ENCODE measurements at places on chromosomes 16 and 17.

GRCh38 chr17:21370430-21370829 lies 5.7 kb upstream of the KCNJ12 start:
- DNase-seq, result no peak

GRCh38 chr17:46158323-46159296 lies 34.6 kb downstream of the KANSL1 start:
- DNase-seq, result no peak

DNA sequence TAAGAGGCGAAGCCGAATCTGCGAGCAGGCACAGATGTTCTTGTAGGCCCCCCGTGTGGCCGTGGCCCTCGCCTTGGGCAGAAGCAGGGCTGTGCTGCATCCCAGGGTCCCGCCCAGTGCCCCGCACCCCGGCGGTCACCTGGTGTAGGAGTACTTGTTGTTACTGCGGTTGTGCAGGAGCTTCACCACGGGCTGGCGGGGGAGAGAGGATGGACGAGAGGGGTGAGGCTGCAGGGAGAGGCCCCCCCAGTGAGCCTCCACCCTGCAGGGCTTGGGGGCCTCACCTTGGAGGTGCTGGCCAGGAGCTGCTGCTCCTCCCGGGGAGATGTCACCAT lies 11.4 kb downstream of the ASPHD1 start:
- no peak for DNase-seq

DNA sequence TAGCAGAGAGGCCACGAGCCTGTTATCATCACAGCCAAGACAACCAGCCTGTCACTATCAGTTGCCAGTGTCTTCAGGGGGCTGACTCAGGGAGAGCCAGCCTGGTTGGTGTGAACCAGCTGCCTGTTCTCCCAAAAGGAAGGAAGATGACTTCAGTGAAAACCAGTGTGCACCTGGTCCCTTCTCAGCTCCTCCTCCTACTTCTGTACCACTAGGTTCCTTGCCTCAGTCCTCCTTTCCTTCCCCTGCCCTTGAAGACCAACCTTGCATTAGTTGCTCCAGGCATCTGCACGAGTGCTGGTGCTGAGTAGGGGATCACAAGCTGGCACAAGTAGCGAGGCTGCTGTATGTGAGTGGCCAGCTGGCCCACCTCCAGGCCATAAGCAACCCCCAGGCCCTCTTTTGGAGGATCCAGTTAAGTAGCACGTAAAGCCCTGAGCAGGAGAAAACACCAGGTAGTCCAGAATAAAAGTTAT lies 8.5 kb downstream of the TUBG1 start:
- no peak for DNase-seq

DNA sequence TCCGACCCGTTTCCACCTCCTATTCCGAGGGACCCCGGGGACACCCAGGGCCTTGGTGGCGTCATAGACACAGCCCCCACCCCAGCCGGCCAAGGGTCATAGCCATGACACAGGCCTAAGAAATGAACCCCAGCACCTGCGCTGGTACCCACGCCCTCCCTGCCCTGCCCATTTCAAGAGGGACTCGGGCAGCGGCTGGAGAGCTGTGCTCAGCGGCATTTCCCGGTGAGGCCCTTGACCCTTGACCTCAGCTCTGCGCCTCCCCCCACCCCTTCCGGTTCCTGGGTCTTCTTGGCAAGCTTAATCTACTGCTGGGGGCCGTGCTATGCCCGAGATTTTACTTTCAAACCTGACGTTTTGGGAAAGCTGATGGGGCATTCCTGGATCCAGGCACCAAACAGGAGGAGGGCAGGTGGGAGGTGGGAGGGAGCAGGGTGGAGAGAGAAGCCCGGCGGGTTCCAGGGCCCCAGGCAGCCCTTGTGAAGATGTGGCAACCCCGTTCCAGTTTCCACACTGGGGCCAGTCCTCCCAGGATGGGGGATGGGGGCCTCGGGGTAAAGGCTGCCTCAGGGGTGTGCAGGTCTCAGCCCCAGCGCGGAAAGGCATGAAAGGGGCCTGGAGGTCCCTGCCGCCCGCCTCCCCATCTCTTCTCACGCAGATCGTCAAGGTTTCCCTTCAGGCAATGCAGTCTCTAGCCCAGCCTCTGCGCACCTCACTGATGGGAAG lies at the start of gene SLC22A31:
Gene SLC22A31 (minus strand): TSS at position 414 of the 726 bp plus-strand sequence. CDS start 36 bp downstream, at position 378.
- no peak for DNase-seq

DNA sequence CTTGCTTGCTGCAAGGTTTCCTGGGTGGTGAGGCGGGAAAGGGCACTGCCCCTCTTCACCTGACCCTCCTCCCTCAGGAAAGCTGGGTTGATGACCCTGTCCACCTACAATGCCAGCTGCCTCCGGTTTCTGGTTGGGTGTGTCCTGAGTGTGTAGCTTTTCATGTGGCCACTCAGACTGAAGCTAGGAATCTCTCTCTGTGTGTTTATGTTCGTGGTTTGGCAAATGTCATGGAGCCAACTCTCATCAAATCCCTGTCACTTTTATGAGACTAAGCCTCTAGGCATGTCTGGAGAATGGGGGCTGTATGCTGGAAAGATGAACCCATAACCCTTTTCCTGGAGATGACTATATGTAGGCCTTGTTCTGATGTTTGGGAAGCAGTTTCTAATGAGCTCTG lies 17.1 kb downstream of the PLEKHG4 start:
- no peak for DNase-seq

GRCh38 chr17:6374761-6375312 lies 60.1 kb downstream of the AIPL1 start:
- DNase-seq, result peak; percentile 68

DNA sequence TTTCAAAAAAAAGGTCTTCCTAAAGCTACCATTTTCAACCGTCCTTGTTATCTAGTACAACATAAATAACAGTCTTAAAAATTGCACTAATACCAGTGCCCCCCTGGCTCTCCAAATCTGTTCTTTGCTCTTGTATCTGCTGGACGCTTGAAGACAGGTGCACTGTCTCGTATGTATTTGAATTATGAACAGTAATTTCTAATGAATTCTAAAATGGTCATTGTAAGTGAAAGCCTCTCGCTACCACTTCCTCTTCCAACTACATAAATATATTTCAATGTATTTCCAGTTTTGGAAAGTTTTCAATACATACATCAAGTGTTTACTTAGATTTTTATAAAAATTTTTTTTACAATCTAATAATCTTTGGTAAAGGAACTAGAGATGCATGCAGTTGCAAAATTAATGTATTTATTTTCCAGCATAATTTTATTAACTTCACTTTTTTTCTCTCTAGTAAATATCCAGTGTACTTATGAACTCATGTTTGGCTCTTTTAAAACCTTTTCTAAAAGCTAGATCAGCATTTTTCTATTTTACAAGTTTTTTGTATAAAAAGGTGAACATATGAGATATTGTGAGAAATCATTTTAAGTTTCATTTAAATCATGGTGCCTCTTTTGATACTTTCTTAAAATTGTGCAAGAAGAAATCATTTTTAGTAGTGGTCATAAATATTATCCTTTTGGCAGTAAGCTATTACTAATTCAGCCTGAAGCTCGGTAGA lies 31.0 kb downstream of the ERCC4 start:
- no peak for DNase-seq

- DNase-seq, result no peak
Observed at GRCh38 chr16:58889516-58889915, 155.4 kb upstream of the GOT2 start.

DNA sequence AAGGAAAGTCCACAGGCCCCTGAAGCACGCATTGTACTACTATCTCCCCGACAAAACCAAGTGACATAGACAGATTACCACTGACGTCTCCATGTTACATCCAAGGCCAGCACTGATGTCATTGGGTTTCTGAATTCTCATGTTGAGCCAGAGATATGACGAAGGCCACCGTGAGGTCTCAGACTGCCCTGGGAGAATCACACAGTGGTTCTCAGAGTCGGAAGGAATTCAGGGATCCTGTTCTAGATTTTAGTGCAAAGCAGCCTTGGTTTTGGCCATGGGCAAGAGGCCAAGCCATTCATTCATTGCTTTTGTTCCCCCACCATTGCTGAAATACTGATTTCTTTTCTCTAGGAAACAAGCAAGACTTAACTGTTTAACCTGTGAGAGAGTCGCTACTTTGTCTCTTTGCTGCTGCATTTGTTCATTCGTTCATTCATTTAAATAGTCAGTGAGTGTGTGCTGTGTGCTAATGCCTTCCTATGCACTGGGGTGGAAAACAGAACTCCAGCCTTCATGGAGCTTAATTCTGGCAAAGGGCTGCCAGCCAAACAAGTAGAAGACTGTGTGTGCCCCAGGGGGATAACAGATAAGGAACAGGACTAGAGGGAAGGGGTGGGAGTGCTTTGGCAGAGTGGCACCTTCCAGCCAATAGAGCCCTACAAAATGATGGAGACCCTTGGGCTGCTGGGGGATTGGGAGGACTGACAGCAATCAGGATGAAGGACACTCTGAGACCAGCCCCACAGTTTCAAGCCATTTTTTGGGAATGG lies 222.3 kb downstream of the MSI2 start:
- no peak for DNase-seq

DNA sequence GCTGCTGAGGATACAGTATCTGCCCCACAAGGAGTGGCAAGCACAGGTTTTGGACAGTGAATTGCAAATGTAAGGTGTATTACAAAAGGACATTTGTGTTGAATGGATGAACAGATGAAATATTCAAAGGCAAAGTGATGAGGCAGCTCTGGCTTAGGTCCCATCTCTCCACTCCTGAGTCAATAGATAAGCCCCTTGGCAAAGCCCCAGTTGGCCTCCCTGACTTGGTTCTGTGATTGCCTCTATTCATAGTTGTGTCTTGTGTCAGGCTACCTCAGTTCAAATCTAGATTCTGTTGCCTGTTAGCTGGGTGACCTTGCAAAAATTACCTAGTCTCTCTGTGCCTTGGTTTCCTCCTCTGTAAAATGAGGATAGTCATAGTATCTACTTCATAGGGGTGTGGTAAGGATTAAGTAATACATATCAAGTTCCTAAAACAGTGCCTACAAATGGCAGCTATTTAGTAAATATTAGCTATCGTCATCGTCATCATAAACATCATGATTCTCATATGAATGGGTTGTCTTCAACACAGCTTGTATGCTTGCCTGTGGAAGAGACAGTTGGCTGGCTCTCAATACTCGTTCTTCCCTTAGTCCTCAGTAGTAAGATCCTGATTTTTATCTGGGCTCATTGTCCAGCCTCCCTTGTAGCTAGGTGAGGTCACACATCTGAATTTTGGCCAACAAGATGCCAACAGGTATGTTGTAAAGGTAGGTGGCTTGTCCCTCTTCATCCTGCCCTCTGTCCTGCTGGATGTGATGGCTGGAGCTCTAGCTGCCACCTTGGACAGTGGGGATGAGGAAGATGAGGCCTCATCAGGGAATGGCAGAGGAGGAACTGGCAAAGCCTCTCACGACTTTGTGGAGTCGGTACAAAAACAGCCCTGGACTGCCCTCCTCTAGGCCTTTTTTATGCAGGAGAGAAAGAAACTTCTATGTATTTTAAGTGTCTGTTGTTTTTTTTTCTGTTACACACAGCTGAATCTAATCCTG lies 2.1 kb upstream of the MFAP4 start:
- DNase-seq, result no peak

- no peak for DNase-seq
Observed at GRCh38 chr16:30082545-30083090, 6.8 kb downstream of the PPP4C start.

DNA sequence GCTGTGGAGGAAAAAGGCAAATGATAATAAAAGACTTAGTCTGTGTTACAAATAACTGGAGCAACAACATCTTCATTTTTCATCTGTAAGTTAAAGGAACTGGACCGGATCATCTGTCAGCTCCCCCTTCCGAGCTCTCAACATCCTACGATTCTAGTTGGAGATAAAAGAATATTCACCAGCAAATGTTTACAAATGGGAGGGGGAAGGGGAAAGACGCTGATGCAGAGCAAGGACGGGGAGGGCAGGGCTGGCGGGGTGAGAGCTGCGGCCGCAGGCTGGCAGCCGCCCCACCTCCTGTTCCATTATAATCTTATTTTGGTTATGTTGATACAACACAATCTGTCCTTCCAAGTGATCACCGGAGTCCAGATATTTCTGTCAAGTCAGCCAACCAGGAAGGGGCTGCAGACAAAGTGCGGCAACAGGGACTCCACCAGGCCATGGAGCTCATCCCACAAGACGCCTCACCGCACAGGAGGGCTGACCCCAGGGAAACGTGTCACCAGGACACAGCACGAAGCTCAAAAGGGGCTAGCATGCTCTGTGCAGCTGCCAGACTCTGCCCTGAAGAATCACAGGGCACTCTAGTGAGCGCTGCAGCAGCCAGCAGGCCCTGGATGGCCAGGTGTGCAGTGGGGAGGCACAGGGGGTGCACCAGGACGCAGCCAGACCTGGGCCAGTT lies 19.7 kb downstream of the FBXO31 start:
- DNase-seq, result no peak

GRCh38 chr16:66476328-66477027 lies 49.4 kb downstream of the BEAN1 start:
- peak; percentile 15 for DNase-seq

DNA sequence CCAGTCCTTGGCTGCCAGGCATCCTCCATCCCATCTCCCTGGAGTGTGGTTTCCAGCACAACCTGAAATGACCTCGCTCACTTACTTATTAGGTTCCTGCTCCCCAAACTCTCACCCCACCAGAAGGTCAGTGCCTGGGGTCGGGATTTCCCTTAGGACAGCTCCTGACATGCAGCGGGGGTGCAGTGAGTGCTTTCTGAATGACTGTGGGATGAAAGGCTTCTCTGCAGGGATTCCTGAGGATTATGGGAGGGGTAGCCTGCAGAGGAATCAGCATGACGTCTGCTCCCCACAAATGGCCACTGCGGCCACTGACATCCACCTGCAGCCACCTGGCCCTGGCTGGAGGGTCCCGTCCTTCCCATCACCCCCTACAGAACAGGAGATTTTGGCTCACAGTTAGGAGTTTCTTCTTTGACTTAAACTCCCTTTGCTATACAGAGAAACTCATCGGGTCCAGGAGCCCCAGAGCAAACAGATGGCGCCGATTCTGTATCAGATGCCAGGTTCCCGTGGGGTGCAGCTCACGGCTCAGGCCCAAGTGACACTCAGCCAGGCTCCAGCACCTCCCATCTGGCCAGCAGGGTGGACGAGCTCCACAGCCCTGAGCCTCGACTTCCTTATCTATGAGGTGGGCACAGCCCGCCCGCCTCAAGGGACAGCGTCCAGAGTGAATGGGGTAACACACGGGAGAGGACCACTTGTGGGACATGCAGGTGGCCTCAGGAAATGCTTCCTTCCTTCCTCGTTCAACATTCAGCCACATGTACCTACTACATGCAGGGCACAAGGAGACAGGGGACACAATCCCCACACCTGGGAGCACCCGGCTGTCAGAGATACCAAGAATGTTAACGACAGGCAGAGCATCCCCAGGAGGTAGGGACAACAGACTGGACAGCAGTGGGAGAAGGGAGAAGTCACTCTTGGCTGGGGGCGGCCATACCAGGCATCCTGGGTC lies 69.8 kb downstream of the RMI2 start:
- DNase-seq, result no peak

- DNase-seq, result no peak
Observed at GRCh38 chr17:51445946-51446345, 185.6 kb downstream of the UTP18 start.

GRCh38 chr17:78535273-78536197 lies 41.7 kb downstream of the DNAH17 start:
- no peak for DNase-seq
